DMS79 treated with DMSO at 0.1 percent for 48 hours (cell line): ENCODE measurements at places on chromosomes 2 and 18.

DNA sequence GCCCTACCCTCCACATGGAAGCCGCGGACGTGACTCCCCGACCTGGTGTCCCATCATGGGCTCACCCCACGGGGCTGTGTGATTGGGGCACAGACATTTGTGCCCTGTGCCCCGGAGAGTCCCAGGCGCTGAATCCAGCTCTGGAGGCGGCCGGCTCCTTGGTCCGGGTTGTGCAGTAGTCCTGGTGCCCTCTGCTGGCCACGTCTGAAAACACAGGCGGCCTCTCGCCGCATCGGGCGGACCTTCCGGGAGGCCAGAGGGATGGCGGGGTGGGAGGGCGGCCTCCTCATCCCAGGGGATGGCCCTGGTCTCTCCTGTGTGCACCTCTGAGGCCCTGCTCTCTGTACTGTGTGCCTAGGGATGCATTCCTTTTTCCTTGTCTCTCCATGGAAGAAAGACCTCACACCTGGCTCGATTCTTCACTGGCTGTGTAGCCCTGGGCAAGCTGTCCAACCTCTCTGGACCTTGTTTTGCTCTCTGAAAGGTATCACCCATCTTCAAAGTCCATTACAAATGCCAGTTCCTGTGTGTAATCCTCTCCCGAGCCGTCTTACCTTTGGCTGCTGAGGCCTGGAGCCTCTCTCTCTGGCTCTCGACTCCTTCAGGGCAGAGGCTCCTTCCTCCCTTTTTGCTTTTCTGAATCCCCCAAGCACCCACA is 27.6 kb downstream of the CELF4 start:
- no peak for DNase-seq

- DNase-seq: no peak
These were observed 101.0 kb upstream of the ZNF236 start for GRCh38 chr18:76721207-76721996.

- DNase-seq: no peak
These were observed 5.6 kb downstream of the DTYMK start for GRCh38 chr2:241680827-241681599.

DNA sequence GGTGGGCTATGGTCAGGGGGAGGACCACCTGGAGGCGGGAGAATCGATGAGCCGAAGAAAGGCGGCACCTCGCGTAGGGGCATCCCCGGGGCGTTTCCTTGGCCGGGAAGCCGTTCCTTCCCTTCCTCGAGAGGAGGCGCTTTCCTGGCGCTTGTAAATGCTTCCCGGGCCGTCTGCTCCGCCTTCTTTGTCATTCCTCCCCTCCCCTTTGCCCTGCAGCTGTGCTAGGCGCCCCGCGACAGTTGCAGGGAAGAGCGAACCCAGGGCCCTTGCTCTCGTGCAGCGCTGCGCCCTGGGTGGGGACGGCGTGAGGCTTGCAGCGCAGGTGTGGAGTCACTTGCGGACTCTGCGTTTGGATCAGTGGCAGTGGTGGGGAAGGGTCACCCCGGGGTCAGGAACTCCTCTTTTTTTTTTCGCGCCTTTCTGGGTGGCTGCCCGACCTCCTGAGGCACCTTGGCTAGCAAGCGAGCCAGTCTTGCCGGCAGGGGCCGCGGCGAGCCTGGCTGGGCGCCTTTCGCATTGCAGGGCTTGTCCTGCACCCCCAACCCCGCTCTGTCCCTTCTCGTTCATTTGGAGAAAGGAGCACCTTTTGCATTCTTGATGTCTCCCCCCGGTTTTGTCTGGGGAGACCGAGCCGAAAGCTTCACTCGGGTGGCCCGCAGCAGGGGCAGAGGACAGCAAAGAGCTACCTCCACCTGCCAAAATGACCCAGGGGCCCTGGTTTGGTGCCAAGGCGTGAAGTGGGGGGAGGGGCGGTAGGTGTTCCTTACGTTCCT is 858 bp downstream of the KCNS3 start:
- DNase-seq: peak; percentile 83

- DNase-seq: no peak
These were observed 195.8 kb downstream of the CYP26B1 start for GRCh38 chr2:71951718-71952404.

GRCh38 chr2:33907866-33908265 is 308.8 kb upstream of the FAM98A start:
- DNase-seq: no peak

GRCh38 chr2:43441195-43441594 is 154.6 kb downstream of the THADA start:
- peak; percentile 53 for DNase-seq

- no peak for DNase-seq
These were observed 61.4 kb upstream of the KIF5C start for GRCh38 chr2:148813603-148814065.

GRCh38 chr18:63457977-63458376 is 18.8 kb upstream of the SERPINB5 start:
- DNase-seq: no peak

DNA sequence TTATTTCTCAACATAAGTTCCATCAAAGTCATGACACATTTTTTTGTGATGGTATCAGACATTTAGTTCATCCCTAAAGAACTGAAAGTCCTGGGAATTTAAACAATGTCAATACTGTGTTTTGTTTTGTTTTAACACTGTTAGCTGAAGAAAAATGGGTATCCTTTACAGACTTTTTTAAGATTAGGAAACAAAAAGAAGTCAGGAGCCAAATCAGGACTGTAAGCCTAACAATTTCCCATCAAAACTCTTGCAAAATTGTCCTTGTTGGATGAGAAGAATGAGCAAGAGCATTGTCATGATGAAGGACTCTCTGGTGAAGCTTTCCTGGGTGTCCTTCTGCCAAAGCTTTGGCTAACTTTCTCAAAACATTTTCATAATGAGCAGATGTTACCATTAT is 69.4 kb downstream of the SRD5A2 start:
- no peak for DNase-seq

- DNase-seq: no peak
These were observed 98.7 kb downstream of the FEZ2 start for GRCh38 chr2:36499128-36499820.

- DNase-seq: no peak
These were observed 23.6 kb upstream of the COL6A3 start for GRCh38 chr2:237437566-237437965.

GRCh38 chr2:118046634-118047210 is 32.9 kb upstream of the CCDC93 start:
- peak; percentile 35 for DNase-seq

DNA sequence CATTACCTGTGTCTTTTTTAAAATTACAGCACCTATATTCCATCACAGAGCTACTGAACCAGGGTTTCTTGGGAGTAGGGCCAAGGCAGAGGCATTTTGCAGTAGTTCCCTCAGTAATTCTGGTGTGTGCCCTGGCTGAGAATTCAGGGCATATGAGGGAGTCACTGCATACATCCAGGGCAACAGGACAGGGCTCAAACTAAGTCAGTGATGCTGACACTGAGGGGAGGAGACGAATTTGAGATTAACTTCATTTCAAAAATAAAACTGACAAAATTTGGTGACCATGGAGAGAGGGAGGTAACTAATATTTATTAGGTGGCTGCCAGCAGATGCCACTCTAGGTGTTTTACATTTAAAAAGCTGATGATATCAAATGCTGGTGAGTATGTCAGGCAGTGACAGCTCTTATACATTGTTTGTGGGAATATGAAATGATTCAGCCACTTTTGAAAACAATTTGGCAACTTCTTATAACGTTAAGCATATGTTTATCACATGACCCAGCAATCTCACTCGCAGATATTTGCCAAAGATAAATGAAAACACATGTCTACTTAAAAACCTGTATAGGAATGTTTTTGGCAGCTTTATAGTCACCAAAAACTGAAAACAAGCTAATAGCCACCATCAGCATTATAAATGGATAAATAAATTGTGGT is 20.3 kb downstream of the STRADB start:
- no peak for DNase-seq

- DNase-seq: no peak
These were observed 456.9 kb upstream of the TNP1 start for GRCh38 chr2:217316743-217317142.

DNA sequence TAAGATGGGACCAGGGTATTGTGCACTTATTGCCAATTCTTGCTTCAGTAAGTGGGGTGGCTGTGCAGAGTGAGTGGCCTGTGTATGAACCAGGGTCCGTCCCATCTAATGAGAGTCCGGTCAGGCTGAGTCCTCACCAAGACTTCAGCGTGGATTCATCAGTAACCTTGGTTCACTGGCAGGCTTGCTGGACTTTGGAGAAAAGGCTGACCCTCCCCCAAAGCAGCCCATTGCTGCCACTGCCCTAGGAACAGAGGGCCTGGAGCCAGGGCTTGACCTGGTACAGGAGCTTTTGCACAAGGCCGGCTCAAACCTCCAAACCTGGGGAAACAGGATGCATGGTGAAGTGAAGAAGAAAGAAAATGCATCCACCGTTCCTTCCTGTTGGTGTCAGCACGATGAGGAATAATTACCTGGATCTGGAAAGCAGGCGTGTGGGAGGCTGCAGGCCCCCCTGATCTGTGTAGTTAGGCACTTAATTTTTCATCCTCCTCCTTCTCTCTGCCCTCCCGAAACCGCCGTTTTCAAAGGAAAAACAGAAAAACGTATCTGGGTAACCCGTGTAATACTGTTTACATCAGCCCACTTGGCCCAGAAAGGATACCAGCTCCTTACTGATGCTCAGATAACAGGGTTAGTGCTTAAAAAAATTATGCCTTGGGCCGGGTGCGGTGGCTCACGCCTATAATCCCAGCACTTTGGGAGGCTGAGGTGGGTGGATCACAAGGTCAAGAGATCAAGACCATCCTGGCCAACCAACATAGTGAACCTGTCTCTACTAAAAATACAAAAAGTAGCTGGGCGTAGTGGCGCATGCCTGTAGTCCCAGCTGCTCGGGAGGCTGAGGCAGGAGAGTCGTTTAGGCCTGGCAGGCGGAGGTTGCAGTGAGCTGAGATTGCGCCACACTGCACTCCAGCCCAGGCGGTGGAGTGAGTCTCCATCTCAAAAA is 147.7 kb downstream of the TGIF1 start:
- no peak for DNase-seq
